ENCODE measurements at places on chromosomes 7 and 10.
A peak's percentile ranks its signal among the peaks of the same experiment; 100 is the strongest.

DNA sequence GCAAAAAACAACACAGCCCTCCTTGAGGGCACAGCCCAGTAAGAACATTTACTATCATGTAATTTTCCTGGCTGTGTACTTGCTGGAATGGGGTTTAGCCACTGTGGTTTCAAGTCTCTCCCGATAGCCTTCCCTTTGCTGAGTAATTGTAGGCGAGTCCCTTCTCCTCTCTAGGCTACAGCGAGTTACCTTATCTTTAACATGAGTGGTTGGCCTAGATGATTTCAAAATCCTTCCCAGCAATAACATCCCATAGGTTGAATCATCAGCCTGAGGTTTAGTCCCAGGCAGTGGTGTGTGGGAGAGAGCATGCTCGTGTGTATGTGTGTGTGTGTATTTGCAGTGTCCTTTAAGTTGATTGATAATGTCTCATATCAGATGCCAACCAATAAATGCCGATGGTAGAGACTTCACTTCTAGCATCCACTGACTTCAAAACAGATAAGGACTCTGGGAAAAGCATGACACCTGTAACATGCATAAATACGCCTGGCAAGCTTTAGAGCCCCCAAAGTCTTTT is 142.9 kb upstream of the ZMIZ1 start:
- peak; percentile 96 for DNase-seq

- DNase-seq: peak; percentile 100
Measured at GRCh38 chr10:77350711-77351119, 286.9 kb downstream of the KCNMA1 start.

- no peak for DNase-seq
Measured at GRCh38 chr7:95585426-95585789, 10.9 kb downstream of the PDK4 start.

DNA sequence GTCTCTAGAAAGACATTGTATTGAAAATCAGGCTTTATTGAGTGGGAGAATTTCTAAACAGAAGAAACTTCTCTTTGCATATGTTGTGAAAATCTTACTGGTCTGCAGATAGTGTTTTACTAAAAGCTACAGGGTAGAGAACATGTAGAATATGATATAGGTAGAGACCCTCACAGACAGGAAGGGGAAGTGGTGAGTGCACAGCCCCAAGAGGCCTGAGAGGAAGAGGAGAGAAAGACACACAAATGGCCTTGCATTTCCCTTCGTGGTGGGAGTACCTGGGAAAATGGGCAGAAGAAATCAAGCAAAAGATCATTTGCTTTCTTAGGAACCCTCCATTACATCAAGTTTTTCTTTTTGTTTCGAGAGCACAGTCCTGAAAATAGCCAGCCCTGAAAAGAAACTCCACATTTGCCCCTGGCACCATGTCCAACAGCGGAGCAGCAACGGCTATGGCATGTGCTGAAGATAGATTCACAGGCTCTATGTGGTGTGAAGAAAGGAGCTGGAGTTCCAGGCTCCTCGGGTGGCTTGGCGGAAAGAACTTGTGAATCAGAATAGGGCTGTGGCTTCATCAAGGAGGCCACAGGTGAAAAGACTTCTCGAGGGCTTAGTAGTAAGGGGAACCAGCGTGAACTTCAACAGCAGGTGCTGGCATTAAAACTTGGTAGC is 143.5 kb downstream of the CALCR start:
- DNase-seq: no peak

- DNase-seq: no peak
Measured at GRCh38 chr10:13470270-13470669, 58.5 kb downstream of the BEND7 start.

DNA sequence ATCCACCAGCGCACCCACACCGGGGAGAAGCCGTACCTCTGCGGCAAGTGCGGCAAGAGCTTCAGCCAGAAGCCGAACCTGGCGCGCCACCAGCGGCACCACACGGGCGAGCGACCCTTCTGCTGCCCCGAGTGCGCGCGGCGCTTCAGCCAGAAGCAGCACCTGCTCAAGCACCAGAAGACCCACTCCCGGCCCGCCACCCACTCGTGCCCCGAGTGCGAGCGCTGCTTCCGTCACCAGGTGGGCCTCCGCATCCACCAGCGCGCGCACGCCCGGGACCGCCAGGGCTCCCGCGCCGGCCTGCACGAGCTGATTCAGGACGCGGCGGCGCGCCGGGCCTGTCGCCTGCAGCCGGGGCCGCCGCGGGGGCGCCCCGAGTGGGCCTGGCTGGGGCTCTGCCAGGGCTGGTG is 17.7 kb downstream of the ZNF775 start:
- no peak for DNase-seq

- DNase-seq: no peak
Measured at GRCh38 chr7:34895202-34895601, 142.1 kb downstream of the DPY19L1 start.

DNA sequence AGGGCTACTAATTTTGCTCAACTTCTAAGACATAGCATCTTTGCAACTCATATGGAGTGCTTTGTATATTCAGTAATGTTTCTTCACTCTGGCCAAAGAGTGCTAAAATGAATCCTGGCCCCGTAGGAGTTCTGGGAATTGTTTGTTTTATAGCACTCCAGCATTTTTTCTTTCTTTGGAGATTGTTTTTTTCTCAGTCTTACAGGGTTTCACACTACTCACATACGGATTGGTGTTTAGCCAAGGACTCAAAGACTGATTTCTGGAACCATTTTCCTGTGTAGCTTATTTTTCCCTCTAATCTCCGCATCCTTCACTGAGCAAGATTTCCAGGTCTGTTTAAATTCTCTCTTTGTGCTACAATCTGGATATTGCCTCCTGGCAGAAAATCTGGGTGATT is 6.4 kb downstream of the TAS2R41 start:
- no peak for DNase-seq

- DNase-seq: no peak
Measured at GRCh38 chr10:58322072-58322834, 12.6 kb upstream of the UBE2D1 start.

GRCh38 chr10:60541451-60541850 is 151.8 kb upstream of the ANK3 start:
- no peak for DNase-seq

GRCh38 chr7:122306320-122307227 is 2.0 kb upstream of the FEZF1 start:
- DNase-seq: no peak

- no peak for DNase-seq
Measured at GRCh38 chr10:79106256-79107050, 37.7 kb downstream of the ZMIZ1 start.

- no peak for DNase-seq
Measured at GRCh38 chr7:134469622-134470021, 10.7 kb upstream of the AKR1B1 start.

DNA sequence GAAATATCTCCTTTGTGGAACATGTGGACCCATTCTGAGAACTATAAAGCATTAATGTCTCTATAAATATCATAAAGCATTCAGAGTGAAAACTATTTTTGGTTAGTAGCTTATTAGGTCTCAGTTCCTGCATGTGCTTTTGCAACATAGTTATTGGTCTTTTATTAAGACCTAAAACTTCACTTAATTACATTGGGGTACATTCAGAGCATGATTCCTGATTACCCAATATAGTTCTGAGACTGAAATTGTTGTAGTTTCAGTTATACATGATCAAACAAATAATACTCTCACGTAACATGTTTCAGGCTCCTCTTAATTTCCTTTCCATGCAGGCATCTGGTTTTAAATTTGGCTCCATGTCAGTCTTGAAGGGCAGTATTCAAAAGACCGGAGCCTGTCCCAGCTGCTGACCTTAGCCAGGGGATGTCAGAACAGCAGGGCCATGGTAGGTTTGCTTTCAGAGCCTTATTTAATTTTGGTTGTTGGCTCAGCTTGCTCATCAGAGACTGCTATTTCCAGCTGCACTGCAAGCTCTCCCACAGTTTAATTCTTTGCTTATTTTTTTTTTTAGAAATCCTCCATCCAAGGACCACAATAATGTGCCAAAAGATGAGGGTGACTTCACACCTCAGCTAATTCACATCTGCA is 447.8 kb upstream of the FZD8 start:
- DNase-seq: no peak

DNA sequence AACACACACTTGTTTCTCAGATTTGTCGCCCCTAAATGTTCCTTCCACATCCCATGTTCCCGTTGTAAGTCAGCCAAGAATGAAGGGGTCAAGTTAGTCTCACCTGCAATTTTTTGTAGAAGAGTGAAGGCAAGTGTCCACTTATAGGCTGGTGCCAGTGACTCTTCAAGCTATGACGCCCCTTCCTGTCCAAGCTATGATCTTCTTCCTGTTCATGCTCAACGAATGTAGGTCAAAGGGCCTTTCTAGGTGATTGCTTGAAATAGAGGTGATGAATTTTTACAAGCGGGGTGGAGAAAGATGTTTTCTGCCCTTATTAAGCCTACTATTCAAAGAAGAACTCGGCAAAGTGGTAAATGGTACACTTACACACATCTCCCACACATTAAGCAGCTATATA is 41.0 kb downstream of the CDK1 start:
- no peak for DNase-seq

DNA sequence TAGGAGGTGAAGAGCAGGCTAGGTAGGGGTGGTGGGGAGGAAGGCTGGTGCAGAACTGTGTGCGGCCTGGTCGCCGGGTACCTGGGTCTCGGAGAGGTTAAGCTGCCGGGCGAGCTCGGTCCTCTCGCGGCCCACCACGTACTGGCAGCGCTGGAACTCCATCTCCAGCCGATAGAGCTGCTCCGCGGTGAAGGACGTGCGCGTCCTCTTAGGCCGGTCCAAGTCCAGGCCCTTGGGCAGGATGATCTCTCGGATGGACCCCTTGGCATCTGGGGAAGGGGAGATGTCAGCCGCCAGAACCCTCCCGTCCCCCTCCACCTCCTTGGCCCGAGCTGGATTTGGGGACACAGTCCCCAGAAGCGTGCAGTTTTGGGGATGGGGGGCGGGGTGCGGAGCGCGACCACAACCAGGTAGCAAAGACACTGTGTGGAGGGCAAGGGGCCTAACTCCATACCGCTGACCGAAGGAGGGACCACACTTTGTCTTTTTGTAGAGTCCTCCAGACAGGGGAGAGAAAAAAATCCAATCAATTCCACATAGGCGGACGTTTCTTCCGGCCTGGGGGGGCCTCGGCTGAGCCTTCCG is 1.6 kb downstream of the VAX1 start:
- DNase-seq: no peak

- no peak for DNase-seq
Measured at GRCh38 chr7:80731281-80731680, 92.8 kb downstream of the CD36 start.

GRCh38 chr10:122521011-122521410 is 39.5 kb upstream of the DMBT1 start:
- DNase-seq: no peak

DNA sequence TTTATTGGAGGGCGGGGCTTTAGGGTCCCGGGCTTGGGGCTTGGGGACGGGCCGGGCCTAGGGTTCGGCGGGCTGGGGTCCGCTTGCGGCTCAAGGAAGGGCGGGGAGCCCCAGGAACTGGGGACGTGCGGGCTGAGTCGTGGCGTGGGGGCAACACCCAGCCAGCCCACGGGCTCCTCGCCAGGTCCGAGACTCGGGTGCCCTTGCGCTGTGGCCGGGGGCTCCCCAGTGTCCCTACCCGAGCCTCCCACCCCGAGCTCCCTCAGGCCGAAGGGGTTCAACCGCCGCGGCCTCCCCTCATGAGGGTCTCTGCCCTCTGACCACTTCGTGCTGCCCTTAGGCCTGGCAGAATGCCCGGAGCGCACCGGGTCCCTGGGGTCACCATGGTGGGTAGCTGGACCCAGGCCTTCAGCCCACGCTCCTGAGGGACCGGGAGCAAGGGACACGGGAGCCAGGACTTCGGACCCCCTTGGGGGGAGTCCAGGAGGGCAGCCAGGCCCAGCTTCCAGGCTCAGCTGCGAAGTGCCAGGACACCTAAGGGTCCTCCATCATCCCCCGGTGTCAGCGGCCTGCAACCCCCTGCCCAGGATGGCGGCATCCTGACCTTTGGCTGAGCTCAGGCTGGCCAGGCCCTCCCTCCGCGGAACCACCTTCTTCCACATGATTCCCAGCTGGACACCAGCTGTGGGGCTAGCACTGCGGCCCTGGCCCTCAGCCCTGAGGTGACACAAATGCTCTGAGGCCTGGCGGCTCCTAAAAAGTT is 524 bp upstream of the FUOM start:
- DNase-seq: no peak

GRCh38 chr10:27388761-27389399 is 115.2 kb upstream of the RAB18 start:
- DNase-seq: peak; percentile 14

DNA sequence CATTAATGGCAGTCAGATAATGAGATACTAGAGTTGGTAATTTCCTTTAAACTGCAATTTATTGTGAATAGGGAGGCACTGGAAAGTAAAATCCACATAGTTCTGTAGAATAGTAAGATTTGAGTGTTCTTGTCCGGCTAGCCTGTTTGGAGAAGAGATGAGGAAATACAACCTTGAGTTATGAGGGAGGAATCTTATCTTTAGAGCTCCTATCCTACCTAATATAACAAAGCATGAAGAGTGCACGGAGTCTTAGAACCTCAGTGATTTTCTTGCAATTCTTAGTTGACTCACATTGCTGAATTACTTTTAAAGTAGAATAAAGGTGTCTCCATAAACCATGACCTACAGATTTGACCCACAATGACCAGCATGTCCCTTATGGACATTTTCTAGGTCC is 73.4 kb downstream of the ATAD1 start:
- DNase-seq: no peak

GRCh38 chr7:51369746-51370145 is 53.1 kb upstream of the COBL start:
- no peak for DNase-seq

DNA sequence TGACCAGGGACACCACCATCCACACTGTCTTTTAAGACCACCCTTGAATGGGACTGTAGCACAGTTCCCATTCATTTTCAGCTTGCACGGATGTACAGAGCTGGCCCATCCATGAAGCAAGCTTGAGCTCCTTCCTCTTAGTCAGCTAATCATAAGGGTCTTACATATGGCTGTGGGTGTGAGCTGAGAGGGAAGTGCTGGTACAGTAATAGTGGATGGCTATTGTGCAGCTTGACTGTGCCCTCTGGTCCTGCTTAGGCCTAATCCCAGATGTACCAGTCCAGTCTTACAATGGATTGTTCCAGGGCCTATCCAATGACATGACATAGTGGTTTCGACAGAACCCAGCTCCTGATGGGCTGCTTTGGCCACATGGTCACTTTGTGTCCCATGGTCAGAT is 96.9 kb upstream of the ZNF438 start:
- DNase-seq: no peak

- peak; percentile 83 for DNase-seq
Measured at GRCh38 chr10:8396675-8397074, 342.2 kb downstream of the GATA3 start.

- peak; percentile 20 for DNase-seq
Measured at GRCh38 chr10:15824498-15824897, 35.8 kb downstream of the MINDY3 start.

- no peak for DNase-seq
Measured at GRCh38 chr10:21954132-21954531, 49.4 kb downstream of the DNAJC1 start.

- peak; percentile 21 for DNase-seq
Measured at GRCh38 chr7:113698556-113699220, 220.1 kb downstream of the PPP1R3A start.

Data from fibroblast of skin of right biceps (primary cell).